ENCODE measurements at places on chromosomes 1 and 21.

DNA sequence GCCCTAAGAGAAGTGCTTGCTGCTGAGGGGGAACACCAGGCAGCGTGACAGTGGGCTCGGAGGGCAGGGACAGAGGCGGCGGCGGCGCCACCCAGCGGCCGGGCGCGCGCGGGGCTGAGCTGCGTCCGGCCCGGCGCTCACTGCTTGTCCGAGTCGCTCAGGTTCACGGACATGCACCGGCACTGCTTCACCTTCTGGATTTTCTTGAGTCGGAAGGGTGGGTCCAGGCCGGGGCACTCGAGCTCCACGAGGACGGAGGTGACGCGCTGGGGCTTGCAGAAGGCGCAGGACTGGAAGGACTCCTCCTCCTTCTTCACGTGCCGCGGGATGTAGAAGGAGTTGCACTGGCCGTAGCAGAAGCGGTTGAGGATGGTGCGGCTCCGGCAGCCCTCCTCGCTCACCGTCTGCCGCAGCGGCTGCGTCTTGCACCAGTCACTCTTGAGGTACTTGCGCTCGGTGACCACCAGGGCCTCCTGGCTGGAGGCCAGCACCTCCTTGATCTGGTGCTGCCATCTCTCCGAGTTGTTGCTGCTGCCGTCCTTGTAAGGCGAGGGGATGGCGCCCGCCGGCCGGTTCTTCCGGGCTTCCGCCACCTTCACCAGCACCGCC, 119.0 kb downstream of the GREM2 start:
- DNase-seq, result peak; percentile 6

DNA sequence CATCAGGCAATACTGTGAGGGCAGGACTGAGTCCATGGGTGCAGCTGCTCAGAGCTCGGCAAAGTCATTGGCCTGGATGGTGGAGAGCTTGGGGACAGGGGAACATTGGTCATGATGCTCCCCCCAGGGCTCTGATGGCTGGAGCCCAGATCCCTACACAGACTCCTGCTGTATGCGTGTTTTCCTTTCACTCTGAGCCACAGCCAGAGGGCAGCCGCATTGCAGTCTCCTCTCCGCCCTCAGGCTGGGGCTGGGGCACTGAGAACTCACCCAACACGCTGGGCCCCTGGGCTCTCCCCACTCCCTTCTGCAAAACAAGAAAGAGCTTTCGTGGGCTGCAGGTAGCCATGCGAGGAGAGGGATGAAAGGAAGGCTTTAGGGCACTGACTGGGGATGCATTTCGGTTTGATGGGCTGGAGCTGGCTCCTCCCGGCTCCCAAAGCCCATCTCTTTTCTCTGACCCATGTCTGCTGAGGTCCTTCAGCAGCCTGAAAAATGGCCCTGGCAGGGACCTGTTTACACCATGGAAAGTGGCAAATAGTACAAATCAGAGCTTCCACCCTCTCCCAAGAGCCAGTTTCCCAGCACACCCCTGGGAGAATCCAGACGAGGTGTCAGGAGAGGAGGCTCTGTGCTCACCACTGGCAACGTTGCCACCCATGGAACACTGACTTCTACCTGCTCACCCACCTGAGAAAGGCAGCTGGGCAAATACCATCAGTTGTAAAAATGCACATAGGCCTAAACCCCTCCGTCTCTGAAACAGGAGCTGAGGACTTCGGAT, 43.8 kb downstream of the CAPN2 start:
- no peak for DNase-seq

DNA sequence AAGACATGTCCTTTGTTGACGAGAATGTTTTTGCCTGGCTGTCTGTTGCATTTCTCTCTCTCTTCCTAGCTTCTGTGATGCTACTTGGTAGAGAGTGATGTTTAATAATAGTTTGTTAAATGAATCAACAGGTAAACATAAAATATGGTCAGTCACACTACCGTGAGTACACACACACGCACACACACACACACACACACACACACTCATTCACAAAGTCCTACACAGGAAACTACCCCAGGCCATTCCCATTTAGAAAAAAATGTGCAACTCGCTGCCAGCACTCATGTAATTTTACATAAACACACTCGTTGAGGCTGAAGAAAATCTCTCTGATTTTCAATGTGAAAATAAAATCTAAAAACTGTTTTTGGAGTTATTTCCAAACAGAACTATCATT, 38.7 kb downstream of the RUNX1 start:
- no peak for DNase-seq

- no peak for DNase-seq
These were observed 10.4 kb downstream of the CLEC20A start for GRCh38 chr1:178486100-178487069.

GRCh38 chr1:117930173-117930447, 571 bp downstream of the WDR3 start:
- no peak for DNase-seq

DNA sequence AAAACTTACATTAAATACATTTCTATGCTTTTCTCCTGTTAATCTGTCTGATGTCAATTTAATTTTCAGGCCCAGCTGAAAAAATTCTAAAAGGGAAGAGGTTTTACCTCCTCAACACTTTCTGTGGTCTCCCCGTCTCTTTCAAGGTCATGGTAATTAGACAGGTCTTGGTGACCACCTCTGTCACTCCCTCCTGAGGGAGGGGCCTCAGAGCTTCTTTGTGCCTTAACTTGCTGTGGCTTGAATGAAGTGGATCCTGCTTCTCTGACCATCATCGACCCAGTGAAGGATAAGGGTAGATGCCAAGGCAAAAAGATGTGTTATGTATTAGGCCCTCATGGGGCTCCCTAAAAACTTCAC, 40.8 kb upstream of the OSBPL9 start:
- no peak for DNase-seq

GRCh38 chr1:184504040-184504954, 117.5 kb downstream of the C1orf21 start:
- DNase-seq, result no peak

DNA sequence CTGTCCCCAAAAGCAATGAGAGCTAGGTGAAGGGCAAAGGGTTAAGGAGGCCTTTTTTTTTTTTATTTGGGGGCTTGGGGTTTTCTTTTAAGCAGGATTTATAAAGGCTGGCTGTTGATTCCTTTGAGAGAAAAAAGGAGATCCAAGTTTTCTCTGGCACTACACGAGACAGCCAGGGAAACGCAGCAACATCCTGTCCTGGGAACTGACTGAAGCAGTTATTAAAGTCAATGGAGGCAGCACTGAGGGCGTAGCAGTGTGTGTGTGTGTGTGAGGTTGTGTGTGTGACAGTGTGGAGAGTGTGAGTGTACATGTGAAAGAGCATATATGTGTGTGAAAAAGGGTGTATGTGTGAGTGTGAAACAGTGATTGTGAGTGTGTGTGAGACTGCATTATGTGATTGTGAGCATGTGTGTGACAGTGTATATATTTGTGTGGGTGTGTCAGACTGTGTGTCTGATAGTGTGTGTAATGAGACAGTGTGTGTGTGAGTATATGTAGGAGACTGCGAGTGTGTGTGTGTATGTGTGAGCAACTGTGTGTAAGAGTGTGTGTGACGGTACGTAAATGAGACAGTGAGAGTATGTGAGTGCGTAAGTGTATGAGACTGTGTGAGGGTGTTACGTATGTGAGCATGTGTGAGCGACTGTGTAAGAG, 65.9 kb upstream of the TIAM1 start:
- DNase-seq, result no peak

GRCh38 chr1:151405187-151405951, 6.0 kb downstream of the PSMB4 start:
- no peak for DNase-seq

- DNase-seq, result no peak
These were observed 500.3 kb upstream of the C1orf87 start for GRCh38 chr1:60573726-60574409.

- no peak for DNase-seq
These were observed 283.8 kb upstream of the DAB1 start for GRCh38 chr1:57707631-57708030.

DNA sequence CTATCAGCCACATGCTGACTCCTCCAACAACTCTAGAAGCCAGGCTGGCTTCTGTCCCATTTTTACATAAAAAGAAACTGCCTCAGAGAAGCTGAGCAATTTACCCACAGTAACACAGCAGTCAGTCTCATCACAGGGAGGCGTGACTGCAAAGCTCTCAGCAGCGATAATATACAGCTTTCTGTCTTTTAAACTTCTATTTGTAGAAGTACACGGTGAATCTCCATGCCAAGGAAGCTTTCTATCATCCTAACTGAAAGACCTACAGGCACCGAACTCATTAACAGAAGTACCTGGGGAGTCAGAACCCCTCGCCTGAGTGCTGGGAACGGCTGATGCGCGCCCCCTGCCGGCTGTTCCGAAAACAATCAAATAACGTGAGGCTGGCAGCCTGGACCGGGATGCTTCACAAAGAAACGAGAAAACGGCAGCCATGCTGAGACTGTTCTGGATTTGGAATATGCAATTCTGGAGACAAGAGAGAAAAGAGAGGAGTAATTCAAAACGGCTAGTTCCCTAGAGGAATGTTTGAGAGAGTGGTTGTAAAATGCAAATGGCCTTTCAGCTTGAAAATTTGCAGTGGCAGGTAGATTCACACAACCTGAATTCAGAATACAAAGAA, 43.5 kb upstream of the RAB4A start:
- DNase-seq, result peak; percentile 75

GRCh38 chr1:196355206-196355786, 252.9 kb downstream of the KCNT2 start:
- no peak for DNase-seq

DNA sequence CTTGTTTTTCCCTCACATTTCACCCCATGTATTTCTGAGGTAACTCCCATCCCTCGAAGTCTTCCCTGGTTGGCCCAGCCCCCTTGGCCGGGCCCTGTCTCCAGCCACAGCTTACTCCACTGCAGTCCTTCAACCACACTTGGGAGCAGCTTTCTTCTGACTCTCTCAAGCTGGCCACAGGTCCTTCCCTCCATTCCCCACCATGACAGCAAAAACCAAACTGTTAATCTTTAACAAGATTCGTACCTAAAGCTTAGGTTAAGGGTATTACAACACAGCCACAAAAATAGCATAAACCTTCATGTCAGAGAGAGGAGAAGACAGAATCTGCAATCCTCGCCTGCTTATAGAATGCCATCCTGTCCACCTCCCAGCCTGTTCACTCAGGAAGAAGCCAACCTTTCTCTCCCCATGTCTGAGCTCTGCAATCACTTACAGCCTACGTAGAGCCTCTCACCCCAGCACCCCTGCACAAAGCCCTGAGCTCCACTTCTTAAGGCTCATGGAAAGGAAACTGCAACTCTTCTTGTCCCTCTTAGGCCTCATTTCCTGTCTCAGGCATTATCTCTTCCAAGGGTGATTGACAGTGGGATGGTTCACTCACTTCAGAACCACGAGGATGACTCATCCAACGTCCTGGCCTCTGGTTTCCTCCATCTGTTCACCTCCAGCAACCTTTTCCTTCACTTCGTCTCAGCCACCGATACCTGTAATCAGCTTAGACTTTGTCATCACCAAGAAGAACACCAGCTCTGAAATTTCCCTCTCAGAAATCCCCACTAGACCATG, 72.8 kb downstream of the CD2 start:
- DNase-seq, result no peak

DNA sequence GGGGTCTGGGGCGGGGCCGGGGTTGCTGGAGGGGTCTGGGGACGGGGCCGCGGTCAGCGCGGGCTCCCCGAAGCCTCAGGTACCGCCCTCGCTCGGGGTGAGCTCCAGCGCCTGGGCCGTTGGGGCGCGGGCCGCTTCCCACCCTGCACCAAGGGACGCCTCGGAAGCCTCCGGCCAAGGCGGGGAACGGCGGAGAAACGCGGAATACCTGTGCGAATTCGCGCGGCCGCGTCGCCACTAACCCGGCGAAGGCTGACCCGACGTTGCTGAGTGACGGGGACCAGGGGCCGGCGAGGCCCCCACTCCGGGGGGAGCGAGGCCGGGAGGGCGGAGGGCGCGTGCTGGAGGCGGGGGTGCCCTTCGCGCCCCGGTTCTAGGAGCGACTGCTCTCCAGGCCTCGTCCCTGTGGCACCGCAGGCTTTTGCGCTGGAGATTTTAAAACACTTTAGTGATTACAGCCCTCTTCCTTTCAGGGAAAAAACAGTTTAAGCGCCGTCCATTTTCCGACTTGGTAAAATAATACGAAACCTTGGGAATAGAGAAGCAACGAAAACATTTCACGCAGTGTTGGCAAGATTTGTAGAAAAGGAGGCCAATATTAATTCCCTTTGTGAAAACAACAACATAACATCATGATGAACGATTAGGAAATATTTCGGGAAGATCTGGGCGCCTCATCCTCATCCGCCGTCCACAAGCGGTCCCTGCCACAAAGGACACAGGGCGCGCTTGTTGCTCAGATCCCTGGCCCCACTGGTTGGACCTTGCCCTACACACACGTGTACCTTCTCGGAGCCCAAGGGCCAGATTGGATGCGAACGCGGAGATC, 971 bp upstream of the GNG4 start:
- DNase-seq, result no peak

- DNase-seq, result no peak
These were observed 4.1 kb downstream of the KRTAP12-1 start for GRCh38 chr21:44677881-44678280.

- no peak for DNase-seq
These were observed 8.9 kb downstream of the SLC6A17 start for GRCh38 chr1:110159168-110159567.

DNA sequence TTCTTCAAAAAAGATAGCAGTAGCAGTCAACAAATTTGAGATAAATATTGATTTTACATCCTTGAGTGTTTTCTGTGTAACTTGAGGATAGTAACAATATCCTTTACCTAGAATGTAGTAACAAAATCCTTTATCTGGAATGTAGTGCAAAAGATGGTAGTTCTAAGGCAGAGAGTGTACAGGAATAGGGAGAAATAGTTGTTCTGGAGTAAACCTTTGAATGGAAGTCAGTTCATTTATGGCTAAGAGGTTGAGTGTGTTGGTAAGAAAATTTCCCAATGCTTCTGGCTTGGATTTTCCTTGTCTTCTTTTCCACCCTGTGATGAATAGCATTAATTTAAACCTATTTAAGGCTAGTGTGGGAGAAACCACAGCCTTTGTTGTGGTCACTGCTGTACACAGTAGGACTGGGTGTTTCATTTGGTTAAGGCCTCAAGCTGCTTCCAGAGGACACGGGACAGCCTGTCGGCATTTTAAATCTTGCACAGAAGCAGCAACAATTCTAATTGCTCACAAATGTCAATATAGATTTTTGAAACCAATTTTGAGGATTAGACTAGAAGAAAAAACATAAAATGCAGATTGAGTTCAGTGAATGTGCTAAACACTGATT, 11.3 kb downstream of the NFIA start:
- no peak for DNase-seq

DNA sequence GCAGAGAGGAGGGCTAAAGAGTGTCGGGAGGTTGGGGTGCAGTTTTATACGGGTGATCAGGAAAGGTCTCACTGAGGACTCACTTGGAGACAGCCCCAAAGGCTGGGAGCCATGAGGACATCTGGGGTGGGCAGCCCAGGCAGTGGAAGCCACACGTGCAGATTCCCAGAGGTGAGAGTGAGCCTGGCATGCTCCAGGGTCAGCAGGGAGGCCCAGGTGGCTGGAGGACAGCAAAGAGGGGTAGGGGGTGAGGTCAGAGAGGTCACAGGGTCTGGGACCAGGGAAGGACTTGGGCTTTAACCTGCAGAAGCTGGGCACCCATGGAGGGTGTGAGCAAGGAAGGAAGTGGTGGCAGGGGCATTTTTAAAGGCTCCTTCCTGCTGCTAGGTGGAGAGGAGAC, 481.7 kb downstream of the MATN1 start:
- no peak for DNase-seq

GRCh38 chr1:70627910-70628309, 216.8 kb downstream of the CTH start:
- DNase-seq, result no peak

All from CD4-positive, alpha-beta T cell (primary cell).